Epithelial cell of proximal tubule (primary cell): ENCODE measurements at places on chromosomes 13 and 19.

DNA sequence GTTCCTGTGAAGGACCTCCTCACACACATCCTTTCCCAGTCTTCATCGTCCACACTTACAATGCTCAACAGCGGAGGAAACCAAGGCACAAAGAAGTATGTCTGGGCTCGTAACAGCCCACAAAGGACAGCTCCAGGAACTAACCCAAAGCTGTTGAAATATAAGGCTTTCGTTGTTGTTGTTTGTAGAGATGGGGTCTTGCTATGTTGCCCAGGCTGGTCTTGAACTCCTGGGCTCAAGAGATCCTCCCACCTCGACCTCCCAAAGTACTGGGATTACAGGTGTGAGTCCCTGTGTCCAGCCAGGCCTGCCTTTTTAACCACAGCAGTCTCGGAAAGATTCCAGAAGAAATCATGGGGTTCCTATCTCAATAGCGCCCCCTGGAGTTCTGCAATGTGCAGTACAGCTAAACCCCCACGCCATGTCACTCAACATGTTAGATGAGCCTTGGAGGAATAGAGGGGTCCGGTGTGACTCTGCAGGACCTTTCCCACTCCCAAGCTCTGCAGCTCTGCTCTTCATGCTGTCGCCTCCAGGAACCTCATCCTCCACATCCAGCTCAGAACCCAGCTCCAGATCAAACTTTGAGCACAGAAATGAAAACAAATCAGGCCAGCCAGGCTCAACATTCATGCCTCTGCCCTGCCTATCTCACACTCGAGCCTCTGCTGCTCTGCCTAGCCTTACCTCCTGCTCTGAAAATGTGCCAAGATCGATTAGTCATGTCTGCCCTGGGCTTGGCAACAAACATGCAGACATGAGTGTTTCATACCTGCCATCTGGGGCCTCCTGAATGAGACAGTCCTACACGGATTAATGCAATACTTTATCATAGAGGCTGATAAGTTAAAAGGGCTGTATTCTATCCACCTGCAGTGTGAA is 7.5 kb downstream of the PLA2G4C start:
- DNase-seq = no peak

DNA sequence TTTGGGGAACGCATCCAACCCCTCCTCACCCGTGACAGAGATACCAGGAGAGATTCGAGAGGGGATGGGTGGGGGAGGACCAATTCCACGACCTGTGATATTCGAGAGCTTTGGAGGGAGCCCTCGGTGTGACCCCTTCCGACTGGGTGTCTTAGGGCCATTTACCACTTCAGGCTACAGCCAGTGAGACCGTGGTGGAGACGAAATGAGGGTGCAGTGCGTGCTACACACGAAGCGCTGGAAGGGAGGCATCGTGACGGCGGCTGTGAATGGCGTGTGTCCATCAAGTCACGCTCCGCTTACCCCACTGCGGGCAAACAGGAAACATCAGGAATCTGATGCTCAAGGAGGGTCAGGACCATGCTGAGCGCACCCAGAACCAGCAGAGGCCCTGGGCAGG is 10.4 kb downstream of the CTU1 start:
- DNase-seq = no peak

GRCh38 chr13:113657851-113658741 is at the start of gene ATP4B:
TSS of gene ATP4B (minus strand) at chr13:113658198. CDS start at chr13:113658144, 54 bp downstream.
- DNase-seq = no peak

DNA sequence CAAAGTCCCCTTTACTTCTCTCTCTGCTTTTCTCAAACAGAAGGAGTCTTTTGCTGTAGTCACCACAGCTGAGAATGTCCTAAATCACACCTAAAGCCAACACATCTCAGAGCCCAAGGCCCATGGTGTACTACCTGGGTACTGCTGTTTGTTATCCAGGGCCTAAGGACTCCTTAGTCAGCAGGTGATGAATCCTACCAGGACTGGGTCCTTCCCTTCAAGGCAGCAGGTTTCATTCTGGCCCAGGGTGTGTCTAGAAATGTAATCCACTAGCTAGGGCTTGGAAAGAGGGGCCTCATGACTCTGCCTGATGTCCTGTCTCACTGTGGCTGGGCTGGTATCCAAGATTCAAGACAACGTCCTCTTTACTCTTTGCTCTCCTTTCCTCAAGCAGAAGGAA is 36.2 kb upstream of the ENOX1 start:
- DNase-seq = no peak

GRCh38 chr19:7441468-7442146 is 47.2 kb downstream of the PEX11G start:
- no peak for DNase-seq
